ENCODE measurements at places on chromosomes 1 and 21.

DNA sequence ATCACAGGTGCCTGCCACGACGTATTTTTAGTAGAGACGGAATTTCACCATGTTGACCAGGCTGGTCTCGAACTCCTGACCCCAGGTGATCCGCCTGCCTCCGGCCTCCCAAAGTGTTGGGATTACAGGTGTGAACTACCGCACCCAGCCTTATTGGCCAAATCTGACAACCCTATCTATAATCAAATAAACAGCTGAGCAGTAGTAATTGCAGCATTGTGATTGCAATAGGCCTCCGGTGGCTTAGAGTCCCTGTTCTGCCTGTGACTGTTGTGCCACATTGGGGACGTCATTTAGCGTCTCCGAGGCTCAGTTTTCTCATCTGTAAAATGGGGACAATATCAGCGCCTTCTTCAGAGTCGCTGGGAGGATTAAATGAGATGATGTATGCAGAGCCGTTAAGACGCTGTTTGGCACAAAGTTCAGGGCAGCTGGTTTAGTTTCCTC lies 569 bp upstream of the CAPN2 start:
- H3K27ac ChIP-seq, result peak overlapping the region; percentile 24
- peaks cover 36% of the 10 kb centered on the region for H3K4me1 ChIP-seq
- peaks cover 2% of the 10 kb centered on the region for H3K36me3 ChIP-seq
- no peaks in the 10 kb centered on the region for H3K27me3 ChIP-seq

- peaks cover 25% of the 10 kb centered on the region for H3K4me1 ChIP-seq
- no peak overlapping the region for H3K4me3 ChIP-seq
- no peaks in the 10 kb centered on the region for H3K27me3 ChIP-seq
- no peak for DNase-seq
Measured at GRCh38 chr1:209653915-209654351, 1.7 kb upstream of the LAMB3 start.

- H3K27ac ChIP-seq, result no peak overlapping the region
- H3K36me3 ChIP-seq, result no peaks in the 10 kb centered on the region
- DNase-seq, result no peak
- H3K4me1 ChIP-seq, result peaks cover 4% of the 10 kb centered on the region
Measured at GRCh38 chr1:84674705-84675104, 15.6 kb downstream of the SSX2IP start.

GRCh38 chr1:39082811-39083576 lies 56.8 kb downstream of the NDUFS5 start:
- no peak for DNase-seq
- peaks cover 36% of the 10 kb centered on the region for H3K27me3 ChIP-seq
- H3K36me3 ChIP-seq, result no peaks in the 10 kb centered on the region
- no peak overlapping the region for H3K27ac ChIP-seq

DNA sequence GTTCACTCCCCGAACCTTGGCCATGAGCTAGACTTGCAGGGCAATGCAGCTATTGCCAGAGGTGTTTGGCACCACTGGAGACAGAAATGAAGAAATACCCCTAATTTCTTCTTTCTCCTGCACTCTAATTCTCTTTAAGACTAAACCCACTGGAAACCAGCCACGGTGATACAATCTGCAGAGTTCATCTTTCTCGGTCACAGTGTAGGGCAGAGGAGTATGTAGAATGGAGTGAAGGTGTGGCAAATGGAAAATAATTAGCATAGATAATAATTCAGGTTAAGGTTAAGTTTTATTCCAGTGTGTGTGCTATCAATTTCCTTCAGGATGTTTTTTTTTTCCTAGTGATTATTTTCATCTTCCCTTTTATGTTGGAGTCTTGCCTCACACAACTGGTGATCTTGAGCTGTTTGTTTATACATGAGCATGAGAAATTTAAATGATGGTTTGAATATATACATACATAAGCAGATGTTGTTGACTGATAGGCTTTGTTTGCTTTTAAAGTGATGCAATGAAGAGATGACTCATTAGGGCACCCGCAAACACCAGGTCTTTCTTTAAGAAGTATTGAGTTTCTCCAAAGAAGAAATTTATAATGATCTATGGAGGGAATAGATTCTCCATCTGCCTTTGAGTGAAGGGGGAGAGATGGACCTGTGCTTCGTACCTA lies 81.9 kb downstream of the SPATA17 start:
- H3K36me3 ChIP-seq, result no peaks in the 10 kb centered on the region
- H3K27me3 ChIP-seq, result no peaks in the 10 kb centered on the region
- no peak overlapping the region for H3K4me3 ChIP-seq
- no peaks in the 10 kb centered on the region for H3K4me1 ChIP-seq
- no peak for DNase-seq

DNA sequence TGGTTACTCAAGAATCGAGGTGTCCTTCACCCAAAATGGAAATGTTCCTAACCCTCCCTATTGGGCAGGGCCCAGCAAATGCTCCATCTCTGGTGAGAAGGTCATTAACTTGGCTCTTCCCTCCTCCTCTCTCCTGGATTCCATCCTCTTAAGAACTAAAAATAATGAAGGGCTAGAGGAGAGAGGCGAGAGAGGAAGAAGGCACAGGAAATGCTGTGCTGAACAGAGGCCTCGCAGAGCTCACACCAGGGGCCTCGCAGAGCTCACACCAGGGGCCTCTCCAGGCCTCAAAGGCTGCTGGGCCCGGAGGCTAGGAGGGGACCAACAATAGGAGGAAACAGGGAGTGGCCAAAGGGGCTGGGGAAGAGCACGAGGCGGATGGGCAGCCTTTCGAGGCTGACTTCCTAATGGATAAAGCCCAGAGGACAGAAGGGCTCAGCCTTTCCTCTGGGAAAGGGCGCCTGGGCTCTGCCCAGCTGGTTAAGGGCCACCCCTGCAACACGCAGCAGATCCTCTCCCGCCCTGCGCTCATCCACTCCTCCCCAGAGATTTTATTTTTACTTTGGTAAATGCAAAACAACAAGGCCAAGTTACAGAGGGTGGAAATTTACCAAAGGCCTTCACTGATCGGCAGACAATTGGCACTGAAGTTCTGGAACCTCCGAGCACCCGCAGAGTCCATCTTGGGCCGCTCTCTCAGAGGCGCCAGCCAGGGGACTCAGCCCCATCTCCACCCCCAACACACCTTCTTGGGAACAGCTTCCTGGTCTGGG lies 78.5 kb downstream of the ITPKB start:
- H3K4me1 ChIP-seq, result peaks cover 34% of the 10 kb centered on the region
- no peaks in the 10 kb centered on the region for H3K36me3 ChIP-seq
- no peak overlapping the region for H3K4me3 ChIP-seq
- no peak for DNase-seq
- no peaks in the 10 kb centered on the region for H3K27me3 ChIP-seq

DNA sequence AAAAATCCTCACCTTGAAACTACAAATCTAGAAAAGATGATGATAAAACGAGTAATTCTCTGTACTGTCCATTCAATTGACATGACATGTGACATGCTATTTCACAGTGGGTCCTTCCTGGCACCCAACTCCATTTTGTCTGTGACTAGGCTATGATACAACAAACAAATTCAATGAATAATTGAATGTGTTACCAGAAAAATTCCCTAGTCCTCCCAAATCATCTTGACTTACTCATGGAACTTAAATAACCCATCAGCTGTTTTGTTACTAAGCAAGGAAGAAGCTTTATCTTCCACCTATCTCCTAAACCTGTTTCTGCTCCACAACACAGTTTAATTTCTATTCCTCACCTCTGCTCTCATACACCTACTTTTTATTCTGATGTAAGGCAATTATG lies 30.4 kb downstream of the B3GALNT2 start:
- H3K27ac ChIP-seq, result no peak overlapping the region
- no peaks in the 10 kb centered on the region for H3K4me1 ChIP-seq
- no peak overlapping the region for H3K4me3 ChIP-seq

DNA sequence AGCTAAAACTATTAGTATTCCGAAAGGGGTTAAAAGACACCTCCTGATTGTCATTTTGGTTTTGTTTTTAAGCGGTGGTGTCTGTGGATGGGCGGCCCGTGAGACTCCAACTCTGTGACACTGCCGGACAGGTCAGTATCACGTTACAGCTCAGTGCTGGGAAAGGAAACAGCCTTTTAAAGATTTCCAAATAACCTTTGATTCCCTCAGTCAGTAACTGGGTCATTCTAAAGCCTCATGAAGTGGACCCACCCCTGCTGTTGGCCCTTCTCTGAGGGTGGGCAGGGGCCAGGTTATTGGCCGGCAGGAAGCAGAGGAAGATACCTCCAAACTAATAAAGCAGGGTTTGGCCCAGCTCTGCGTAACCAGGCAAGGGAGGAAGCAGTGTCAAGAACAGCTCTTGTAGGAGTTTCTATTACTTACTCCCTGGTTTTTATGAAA lies 2.3 kb downstream of the RHOU start:
- peaks cover 16% of the 10 kb centered on the region for H3K4me1 ChIP-seq
- H3K27me3 ChIP-seq, result no peaks in the 10 kb centered on the region
- DNase-seq, result no peak
- peaks cover 34% of the 10 kb centered on the region for H3K36me3 ChIP-seq
- H3K27ac ChIP-seq, result peak overlapping the region; percentile 63

DNA sequence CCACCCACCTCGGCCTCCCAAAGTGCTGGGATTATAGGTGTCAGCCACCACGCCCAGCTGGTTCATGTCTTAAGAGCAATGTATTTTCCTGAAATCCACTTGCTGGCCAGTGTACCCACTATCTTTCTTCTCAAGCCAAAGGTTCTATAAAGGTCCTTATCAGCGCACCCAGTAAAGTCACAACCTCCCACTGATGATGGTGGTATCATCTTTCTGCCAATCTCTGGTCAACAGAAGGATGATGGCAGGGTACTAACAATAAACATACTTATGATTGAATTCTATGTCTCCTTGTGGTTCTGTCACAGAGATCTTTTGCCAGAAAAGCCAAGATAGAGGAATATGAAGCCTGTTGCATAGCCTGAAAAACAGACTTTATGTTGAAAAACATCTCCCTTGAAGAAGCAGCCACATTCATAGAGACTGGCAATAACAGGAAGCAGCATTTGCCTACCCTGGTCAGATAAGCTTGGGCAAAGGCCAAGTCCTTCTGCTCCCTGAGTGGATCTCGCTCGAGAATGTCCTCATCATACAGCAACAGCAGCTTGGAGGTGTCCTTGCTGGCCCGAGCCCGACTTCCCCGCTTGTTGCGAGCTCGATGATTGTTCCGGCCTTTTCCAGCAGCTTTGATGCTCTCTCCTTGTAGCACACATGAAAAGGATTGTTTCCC lies 73.0 kb downstream of the DAP3 start:
- no peaks in the 10 kb centered on the region for H3K27me3 ChIP-seq
- no peaks in the 10 kb centered on the region for H3K4me1 ChIP-seq
- H3K27ac ChIP-seq, result no peak overlapping the region
- DNase-seq, result no peak
- no peak overlapping the region for H3K4me3 ChIP-seq

GRCh38 chr1:61436491-61437120 lies 288.3 kb downstream of the TM2D1 start:
- no peaks in the 10 kb centered on the region for H3K36me3 ChIP-seq
- H3K27ac ChIP-seq, result no peak overlapping the region
- no peak overlapping the region for H3K4me3 ChIP-seq
- H3K27me3 ChIP-seq, result no peaks in the 10 kb centered on the region

DNA sequence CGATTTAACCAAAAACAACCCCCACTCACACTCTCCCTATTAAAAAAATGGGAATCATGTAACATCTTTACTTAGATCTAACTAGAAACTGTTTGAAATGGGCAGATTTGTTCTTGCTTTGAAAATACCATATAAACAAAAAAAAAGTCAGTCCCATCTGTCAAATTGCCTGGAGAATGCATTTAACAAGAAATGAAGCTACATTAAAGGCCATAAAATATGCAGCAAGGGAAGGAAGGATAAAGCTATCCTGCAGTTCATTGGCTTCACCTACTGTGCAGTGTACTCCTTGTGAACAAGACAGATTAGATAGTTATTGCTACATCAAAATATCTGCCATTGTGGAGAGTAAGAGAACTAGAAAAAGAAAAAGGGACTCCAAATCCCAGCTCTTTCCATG lies 160.5 kb downstream of the LRRC7 start:
- no peaks in the 10 kb centered on the region for H3K4me1 ChIP-seq
- H3K27ac ChIP-seq, result no peak overlapping the region
- DNase-seq, result no peak

DNA sequence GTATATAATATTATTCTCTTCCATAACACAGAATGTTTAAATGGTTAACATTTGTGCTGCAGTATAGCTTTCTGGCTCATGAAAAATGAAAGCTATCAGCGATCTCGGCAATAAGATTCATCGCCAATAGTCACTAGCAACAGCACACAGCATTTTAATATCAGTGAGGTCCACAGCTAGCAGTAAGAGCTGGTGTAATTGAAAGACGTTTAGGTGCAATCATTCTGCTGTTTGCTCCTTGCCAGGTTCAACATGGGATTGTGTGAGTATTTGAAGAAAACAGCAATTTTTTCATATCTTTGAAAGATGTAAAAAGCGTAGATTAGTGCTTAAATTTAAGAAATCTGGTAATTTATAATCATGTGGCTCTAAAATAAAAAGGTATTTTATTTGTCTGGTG lies 20.1 kb downstream of the PRKACB start:
- no peak for DNase-seq
- no peaks in the 10 kb centered on the region for H3K4me1 ChIP-seq
- no peaks in the 10 kb centered on the region for H3K36me3 ChIP-seq
- no peaks in the 10 kb centered on the region for H3K27me3 ChIP-seq

DNA sequence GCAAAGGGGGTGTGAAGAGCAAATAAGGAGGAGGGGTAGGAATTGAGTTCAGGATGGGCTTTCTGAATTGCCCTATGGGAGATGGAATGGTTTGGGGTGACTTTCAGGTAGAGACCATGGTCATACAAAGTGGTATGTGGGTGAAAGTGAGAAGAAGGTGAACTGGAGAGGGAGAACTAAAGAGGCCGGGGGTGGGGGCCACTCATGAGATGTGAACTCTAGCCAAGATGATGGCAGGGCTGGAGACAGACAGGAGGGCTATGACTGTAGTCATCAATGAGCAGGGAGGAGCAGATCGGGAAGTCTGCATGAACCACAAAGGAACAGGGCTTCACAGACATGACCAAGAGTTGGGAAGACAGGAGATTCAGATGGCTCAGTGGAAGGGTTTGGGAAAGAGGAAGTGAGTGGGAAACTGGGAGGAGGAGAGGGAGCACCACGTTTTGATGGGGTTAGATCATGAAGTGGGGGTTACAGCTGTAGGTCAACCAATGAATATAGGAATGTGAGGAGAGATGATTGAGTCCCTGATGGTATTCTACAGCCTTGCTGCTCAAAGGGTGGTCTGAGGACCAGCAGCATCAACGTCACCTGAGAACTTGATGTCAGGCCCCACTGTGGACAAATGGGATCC lies 20.7 kb upstream of the LRRC8D start:
- no peaks in the 10 kb centered on the region for H3K4me1 ChIP-seq
- H3K27me3 ChIP-seq, result no peaks in the 10 kb centered on the region
- DNase-seq, result no peak
- no peak overlapping the region for H3K4me3 ChIP-seq
- H3K27ac ChIP-seq, result no peak overlapping the region
- H3K36me3 ChIP-seq, result no peaks in the 10 kb centered on the region

GRCh38 chr1:52659356-52659755 lies 26.4 kb downstream of the SHISAL2A start:
- no peak overlapping the region for H3K4me3 ChIP-seq
- H3K4me1 ChIP-seq, result peaks cover 29% of the 10 kb centered on the region
- no peak for DNase-seq
- peak overlapping the region; percentile 65 for H3K27ac ChIP-seq
- no peaks in the 10 kb centered on the region for H3K27me3 ChIP-seq
- no peaks in the 10 kb centered on the region for H3K36me3 ChIP-seq

- no peak for DNase-seq
- H3K27ac ChIP-seq, result no peak overlapping the region
- H3K4me1 ChIP-seq, result no peaks in the 10 kb centered on the region
- no peaks in the 10 kb centered on the region for H3K27me3 ChIP-seq
- no peaks in the 10 kb centered on the region for H3K36me3 ChIP-seq
Measured at GRCh38 chr1:205068457-205069040, 15.7 kb downstream of the TMEM81 start.
